H1 (cell line): ENCODE measurements at places on chromosomes 16 and 17. TPM values are rescaled to one million over a fixed set of nuclear protein-coding genes. Genes with fewer than 3 reads are reported as not detected.

- no peak for DNase-seq
Measured at GRCh38 chr17:78641243-78641642, 64.0 kb upstream of the DNAH17 start.

GRCh38 chr16:68739964-68740627, 3.0 kb downstream of the CDH1 start:
- DNase-seq = no peak

GRCh38 chr16:86566601-86566965, at the start of gene FOXC2:
Gene FOXC2, plus strand, starts transcription at chr16:86566829. Its CDS starts 507 bp downstream, at chr16:86567336.
- no peak for DNase-seq

DNA sequence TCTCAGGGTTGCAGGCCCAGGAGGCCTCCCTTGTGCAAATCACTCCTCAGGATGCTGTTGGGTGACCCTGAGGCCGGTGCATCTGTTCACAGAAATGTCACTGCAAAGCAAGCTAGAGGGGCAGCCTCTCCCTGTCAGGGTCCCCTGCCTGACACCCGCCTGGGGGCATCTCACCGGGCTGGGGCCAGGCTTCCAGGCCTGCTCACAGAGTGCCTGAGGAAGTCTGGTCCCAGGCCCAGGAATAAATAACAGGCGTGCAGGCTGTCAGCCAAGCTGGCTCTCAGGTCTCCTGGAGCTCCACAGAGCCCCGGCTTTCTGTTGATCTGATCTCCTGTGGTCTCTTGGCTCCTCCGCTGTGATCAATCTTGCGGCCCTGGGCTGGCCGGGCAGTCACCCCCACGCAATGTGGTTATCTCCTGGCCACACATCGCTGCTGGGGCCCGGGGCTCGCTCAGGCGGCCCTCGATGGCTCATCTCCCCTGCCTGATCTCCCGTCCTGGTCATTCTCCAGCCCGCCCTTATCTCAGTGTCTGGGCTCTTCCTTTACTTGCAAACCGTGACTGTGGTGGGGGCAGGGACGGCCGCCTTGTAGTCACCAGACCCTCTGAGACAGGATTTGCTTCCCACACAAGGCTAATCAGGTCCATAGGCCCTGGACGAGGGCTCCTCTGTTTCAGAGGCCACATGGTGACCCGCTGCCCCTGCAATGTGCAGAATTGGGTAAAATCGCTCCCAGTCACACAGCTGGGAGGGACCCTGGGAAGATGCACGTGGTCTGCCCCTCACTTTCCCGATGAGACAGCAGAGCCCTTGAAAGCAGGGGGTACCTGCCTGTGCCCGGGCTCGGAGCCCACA, 231.2 kb upstream of the GSE1 start:
- no peak for DNase-seq

GRCh38 chr17:74237321-74237720, 23.9 kb downstream of the TTYH2 start:
- no peak for DNase-seq

DNA sequence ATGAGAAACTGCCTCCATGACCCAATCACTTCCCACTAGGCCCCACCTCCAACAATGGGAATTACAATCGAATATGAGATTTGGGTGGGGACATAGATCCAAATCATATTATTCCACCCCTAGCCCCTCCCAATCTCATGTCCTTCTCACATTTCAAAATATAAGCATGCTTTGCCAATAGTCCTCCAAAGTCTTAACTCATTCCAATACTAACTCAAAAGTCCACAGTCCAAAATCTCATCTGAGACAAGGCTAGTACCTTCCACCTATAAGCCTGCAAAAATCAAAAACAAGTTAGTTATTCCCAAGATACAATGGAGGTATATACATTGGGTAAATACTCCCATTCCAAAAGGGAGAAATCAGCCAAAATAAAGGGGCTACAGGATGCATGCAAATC, 12.9 kb downstream of the CLEC10A start:
- no peak for DNase-seq

GRCh38 chr17:82281502-82282238, 8.2 kb upstream of the CSNK1D start:
- no peak for DNase-seq

Gene OXLD1
- 35.9 and 41.5 TPM in 2 replicates for total RNA-seq

Gene ICAM2
- total RNA-seq = 0.45 TPM in 1 of 2 replicates, not detected in the other

Gene C16orf54
- not detected in 2 replicates for total RNA-seq
